ENCODE measurements at places on chromosomes 3 and 15.

DNA sequence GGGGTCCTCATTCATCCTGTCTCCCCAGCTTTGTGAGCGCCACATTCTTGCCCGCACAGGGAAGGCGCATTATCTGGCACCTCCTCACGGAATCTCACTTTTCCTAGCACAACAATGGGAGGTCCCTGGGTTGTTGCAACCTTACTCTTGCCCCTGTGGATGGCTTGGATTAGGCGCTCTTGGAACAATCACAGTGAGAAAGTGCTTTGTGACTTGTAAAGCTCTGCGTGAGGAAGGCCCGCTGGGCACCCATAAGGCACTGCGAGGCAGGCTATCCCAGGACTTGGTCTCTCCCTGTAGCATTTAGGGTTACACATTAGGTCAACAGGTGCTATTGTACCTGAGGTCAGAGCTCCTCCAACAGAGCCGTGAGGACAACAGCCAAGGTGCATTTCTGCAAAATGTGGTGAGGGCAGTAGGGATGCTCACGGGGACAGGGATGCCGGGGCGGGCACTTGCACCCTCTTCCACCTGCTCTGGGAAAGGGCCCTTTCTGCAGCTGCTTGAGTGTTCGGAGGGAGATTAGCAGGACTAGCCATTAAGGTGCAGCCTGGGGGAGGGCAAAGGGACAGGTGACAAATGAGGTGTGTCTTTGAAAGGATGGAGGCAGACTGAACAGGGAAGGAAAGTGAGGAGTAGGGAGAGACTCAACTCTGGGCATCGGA lies 13.9 kb upstream of the LRRC15 start:
- DNase-seq: no peak

GRCh38 chr3:53749448-53749847 lies 96.8 kb downstream of the CHDH start:
- DNase-seq: no peak

- no peak for DNase-seq
Measured at GRCh38 chr3:140270329-140270728, 335.3 kb downstream of the CLSTN2 start.

DNA sequence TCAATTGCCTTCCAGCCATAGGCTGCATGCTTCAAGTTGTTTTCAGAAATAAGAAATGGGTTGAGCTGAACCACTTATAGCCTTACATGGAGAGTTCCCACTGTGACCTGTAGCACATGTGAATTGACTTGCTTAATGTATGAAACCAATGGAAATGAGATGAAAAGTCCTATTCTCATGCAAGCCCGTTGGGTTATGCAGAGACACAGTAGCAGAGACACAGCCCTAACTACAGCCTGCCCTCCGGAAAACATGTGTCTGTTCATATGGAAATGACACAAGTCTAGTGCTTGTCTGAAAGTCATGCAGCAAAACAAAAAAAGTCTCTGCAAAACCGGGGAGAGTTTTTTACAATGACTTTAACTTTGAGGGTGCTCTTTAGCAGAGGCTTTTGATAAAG lies 14.5 kb downstream of the HIGD2B start:
- DNase-seq: no peak

- DNase-seq: no peak
Measured at GRCh38 chr15:40042791-40043320, 3.9 kb upstream of the SRP14 start.

GRCh38 chr3:141900343-141900742 lies 23.9 kb downstream of the ATP1B3 start:
- DNase-seq: no peak

DNA sequence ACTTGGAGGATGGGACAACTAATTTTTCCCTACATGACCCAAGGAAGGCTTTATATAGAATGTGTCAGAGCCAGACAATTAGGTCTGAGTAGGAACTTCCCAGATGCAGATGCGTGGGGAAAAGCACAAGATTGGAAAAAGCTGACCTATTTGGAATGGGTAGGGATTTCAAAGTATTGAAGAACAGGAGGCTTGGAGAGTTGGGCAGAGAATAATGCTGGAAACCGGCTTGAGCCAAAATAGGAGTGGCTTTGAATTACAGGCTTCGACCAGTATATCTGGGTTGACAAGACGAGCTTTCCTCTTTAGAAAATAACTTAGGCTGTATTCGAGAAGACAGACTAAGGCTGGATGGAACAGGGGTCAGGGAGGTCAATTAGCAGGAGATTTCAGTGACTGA lies 181.1 kb downstream of the GBE1 start:
- DNase-seq: no peak

Measured in stimulated activated CD8-positive, alpha-beta memory T cell treated with anti-CD3 and anti-CD28 coated beads, Interleukin-7, amount 100 ng/mL, for 1 hour (primary cell).